DMS 273 treated with DMSO at 0.1 percent for 48 hours (cell line): ENCODE measurements at places on chromosomes 12 and 14.

GRCh38 chr12:109092497-109093021 lies 713 bp downstream of the ALKBH2 start:
- DNase-seq = no peak

- DNase-seq = no peak
Observed at GRCh38 chr12:130288206-130288605, 49.5 kb upstream of the PIWIL1 start.

- no peak for DNase-seq
Observed at GRCh38 chr12:116263844-116264243, 13.6 kb downstream of the MED13L start.

DNA sequence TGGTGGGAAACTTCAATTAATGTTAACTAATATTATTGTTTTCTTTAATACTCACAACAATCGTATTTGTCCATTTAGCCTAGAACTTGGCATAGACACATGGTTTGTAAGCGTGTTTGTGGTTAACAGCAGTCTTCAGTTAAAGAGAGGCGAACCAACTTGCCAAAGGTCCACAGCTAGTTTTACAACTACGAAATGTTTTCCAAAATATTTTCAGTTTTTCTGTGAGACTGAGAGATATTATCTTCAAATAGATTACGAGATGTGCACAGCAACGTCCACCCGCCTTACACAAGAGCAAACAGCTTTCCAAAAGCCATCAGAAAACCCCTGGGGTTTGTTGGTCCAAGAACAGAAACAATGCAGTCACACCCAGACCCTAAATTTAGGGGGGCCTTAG lies 58.6 kb upstream of the RASSF3 start:
- DNase-seq = no peak

- no peak for DNase-seq
Observed at GRCh38 chr12:18430425-18431048, 169.2 kb downstream of the PIK3C2G start.

DNA sequence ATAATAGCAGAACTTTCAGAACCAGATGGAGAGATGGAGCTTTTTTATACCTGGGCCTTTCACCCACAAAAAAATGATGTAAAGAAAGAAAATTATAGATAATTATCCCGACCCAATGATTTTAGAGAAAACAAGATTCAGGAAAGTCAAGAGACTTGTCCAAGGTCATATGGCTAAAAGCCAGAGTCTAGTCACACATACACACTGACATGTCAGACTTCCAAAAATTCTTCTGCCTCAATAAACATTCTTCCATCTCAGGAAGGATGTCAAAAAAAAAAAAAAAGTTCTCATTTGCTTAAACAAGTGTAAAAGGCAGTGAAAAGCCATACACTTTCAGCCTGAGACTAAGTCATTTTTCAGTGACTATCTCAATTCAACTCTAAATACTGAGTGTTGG lies 116.0 kb downstream of the PRICKLE1 start:
- DNase-seq = no peak

GRCh38 chr12:121043067-121043466 lies 4.0 kb upstream of the OASL start:
- no peak for DNase-seq

DNA sequence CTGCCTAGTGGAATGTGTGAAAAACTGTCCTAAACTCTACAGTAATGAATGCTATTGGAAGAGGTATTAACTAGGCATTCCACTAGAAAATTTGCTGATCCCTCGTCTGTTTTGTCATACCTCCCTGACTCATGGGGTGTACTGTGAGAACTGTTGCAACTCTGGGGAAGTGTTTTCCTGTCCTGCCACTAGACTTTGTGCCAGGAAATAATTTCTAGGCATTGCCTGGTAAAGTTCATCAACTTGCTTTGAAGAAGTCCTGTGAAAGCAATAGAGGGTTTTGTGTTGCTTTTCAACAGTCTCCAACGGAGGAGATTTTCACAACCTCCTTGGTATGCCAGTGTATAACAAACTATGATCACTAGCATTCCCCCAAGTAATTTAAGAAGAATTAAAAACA lies 139.9 kb downstream of the AKAP6 start:
- no peak for DNase-seq

DNA sequence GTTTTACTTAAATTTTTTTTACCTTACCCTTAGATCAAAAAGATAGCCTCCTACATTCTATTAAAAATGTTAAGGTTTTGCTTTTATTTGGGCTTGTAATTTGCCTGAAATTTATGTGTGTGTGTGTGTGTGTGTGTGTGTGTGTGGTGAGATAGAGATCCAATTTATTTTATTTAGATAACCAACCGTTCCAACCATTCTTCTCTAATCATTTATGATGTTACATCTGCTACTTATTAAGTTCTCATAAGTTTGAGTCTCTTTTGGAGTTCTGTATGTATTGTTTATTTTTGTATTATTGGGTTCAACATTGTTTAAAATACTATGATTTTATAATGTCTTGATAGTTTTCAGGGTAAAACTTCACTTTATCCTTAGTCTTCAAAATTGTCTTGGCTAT lies 70.6 kb upstream of the PAWR start:
- DNase-seq = no peak

GRCh38 chr14:101167428-101167827 lies 263.9 kb upstream of the RTL1 start:
- no peak for DNase-seq

- DNase-seq = no peak
Observed at GRCh38 chr14:37320106-37320505, 122.4 kb downstream of the MIPOL1 start.

DNA sequence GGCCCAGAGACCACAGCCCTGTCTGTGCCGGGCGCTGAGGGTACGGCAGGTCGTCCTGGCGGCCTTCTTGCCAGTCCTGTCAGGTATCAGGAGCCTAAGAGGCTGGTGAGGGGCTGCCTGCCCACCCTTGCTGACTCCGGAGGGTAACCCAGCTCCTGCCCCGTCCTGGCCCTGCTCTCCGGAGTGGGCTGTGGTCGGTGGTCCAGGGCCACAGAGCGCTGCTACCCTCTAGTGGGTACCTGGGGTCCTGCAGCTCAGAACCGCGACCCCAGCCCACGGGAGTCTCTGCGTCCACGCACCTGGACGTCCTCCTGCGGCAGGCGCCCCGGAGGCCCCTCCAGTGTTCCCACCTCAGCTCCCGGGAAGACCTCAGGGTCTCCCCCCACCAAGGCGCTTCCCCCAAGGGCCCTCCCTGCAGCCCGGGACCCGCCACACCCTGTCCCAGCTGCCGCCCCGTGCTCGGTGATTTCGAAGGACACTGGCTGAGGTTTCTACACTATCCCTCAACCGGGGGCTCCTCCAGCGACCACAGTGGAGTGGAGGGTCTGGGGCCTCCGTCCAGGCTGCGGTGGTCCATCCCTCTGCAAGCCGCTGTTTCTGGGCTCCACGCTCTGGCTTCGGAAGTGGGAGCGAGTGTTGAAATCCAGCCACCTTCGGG lies 75.9 kb upstream of the FBRSL1 start:
- no peak for DNase-seq

DNA sequence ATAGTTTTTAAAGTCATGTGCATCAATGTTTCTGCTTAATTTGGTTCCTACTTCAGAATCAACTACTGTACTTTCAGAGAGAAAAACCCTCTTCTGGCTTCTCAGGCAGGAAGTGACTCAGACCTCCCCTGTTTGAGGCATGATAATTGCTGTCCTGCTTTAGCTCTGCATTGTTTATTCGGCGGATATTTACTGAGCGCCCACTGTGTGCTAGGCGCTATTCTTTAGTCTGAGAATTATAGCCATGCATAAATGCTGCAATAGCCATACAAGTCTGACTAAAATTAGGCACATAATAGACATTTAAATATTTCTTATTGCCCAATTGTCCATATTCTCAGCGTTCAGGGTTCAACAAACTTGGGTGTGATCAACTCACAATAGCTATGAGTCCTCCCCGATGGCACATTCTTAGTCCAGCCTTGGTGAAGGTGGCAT lies 6.1 kb upstream of the AMIGO2 start:
- DNase-seq = no peak

DNA sequence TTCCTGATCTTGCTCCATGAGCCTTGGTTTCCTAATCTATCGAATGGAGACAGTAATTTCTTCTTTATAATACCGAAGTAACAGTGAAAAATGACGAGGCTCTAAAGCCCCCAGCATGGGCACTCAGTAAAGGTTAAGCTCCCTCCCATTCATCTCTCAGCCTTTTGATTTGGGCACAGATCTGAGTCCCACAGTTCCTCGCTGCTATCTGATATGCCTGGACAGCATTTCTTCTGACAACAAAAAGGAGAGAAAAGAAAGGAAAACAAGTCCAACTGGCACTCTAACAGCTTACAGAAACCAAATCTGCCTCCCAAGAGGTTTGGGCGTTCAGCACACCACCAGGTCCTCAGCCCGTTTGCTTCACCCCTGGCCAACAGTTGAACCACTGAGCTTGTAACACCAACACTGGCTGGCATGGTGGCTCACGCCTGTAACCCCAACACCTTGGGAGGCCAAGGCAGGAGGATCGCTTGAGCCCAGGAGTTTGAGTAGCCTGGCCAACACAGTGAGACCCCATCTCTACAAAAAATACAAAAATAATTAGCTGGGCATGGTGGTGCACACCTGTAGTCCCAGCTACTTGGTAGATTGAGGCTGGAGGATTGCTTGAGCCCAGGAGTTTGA lies 19.5 kb downstream of the CCDC88C start:
- no peak for DNase-seq

DNA sequence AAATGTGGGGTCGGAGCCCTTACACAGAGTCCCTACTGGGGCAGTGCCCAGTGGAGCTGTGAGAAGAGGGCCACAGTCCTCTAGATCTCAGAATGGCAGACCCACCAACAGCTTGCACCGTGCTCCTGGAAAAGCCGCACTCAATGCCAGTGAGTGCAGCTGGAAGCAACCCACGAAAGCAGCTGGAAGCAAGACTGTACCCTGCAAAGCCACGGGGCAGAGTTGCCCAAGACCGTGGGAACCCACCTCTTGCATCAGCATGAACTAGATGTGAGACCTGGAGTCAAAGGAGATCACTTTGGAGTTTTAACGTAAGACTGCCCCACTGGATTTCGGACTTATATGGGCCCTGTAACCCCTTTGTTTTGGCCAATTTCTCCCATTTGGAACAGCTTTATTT lies 12.3 kb downstream of the GTF2A1 start:
- DNase-seq = no peak

- no peak for DNase-seq
Observed at GRCh38 chr12:15522574-15523187, 200.4 kb downstream of the PTPRO start.

DNA sequence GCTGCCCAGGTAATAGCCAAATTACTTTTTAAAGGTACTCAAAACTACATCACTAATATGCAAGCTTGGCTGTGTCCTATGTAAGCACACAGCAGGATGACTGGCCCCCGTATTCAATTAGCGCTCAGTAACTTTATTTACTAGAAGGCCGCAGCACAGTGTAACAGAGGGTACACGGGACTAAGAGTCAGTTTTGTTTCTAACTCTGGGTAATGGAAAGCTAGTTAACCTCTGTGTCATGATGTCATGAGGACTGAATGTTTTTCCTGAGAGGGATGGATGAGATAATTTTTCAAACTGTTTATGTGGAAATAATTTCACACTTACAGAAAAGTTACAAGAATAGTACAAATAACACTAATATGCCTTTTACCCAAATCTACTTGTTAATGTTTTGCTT lies 27.1 kb downstream of the GALNT4 start:
- no peak for DNase-seq

DNA sequence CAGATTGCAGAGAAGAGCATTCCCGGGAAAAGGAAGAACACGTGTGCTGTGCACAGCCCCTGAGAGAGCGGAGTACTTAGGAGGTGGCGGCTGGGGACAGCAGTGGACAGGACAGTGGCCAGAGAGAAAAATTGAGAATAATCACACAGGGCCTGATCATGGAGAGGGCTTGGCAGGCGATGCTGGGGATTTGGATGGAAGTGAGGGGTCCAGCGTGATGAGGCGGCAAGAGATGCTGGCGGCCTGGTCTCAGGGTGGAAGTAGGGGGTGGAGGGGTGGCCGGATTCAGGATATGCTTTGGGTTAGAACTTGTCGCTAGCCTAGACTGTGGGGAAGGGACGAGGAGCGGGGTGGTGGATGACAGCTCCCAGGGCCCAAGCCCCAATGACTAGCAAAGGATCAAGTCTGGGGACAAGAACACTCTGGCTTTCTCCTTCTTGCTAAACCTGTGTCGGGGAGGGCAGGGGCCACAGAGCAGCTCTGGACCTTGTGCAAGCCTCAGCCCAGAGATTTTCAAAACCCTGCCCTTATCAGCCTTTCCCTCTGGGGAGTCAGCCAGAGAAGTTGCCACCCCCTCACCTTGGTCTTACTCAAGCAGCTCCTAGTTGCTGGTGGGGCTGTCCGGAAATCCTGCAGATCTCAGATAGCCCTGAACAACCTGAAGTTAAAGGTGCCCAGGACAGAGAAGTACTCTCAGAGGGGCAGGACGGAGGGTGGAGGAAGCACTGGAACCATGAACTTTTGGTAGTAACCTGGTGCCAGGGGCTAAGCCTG lies 1.3 kb downstream of the HVCN1 start:
- DNase-seq = no peak

DNA sequence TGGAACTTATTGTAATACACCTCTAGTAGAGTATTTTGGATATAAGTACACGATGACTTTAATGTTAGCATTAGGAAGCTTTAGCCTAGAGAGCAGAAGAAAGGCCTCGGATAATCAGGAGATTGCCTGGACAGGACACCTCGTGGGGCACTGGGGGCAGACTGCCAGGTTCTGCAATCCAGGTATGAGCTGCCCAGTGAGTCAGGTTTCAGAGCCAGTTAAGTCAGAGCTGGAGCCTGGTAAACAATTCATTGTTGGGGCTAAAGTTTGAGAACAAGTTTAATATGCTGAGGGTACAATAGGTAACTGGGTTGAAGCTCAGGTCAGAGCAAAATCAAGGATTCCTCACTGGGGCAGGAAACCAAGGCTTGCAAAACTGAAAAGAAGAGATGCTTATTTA lies 107.4 kb downstream of the RERGL start:
- DNase-seq = no peak
